Umbilical cord (tissue), 2 donors: ENCODE measurements at places on chromosomes 5 and 9.
A peak's percentile ranks its signal among the peaks of the same experiment; 100 is the strongest.

DNA sequence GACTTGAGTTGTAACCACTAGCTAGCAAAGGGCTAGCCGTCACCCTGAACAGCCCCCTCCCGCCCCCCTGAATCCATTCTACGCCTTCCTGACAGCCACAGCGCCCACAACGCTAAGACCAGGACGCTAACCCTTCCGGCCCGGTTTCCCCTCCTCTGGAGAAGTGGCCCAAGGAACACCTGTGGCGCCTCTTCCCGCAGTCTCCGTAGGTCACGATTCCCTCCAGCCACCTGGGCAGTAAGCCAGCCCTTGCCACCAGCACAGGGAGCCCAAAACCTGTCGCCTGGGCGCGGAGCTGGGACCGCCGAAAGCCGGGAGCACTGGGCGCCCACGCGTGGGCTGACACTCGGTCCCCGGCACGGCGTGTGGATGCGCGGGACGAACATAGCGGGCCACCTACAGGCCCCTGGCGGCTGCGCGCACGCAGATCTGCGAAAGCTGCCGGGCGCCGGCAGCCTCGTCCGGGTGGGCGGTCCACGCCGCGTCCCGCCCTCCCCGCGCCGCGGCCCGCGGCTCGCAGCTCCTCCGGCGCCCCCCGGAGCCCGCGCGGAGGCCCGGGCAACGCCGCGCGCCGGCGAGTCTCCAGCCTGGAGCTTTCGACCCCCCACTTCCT, 596 bp downstream of the IRF1 start:
- peak; percentile 48 for DNase-seq

- DNase-seq: no peak
These were observed 757 bp downstream of the SAPCD2 start for GRCh38 chr9:137069508-137070091.

DNA sequence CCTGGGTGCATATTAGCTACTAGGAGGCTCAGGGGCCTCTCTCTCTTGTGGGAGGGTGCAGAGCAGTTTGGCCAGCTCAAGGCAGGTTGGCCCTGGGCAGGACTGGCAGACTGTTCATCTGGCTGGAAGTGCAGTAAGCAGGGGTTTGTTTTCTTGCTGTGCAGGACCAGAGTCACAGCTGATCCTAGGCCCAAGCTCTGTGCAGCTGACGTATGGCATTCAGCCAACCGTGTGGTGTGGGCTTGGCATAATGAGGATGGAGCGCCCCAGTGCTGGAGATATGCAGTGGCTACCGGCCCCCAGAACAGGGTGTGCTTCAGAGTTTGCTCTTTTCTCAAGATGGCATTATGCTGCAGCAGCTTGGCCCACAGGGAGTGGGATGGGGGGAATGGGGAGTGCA, 31.0 kb upstream of the PHF24 start:
- DNase-seq: no peak

GRCh38 chr5:113723021-113723420, 209.5 kb downstream of the YTHDC2 start:
- peak; percentile 98 for DNase-seq

GRCh38 chr9:107375651-107376369, 92.7 kb downstream of the RAD23B start:
- no peak for DNase-seq
